ENCODE measurements at places on chromosomes 12 and 14.

GRCh38 chr14:53501361-53502211 is 348.5 kb upstream of the DDHD1 start:
- peak; percentile 20 for DNase-seq

- no peak for DNase-seq
Measured at GRCh38 chr14:87994974-87995373, 2.0 kb upstream of the GALC start.

- no peak for DNase-seq
Measured at GRCh38 chr12:132279184-132279889, 50.1 kb downstream of the GALNT9 start.

- no peak for DNase-seq
Measured at GRCh38 chr12:108400056-108400455, 60.9 kb upstream of the CMKLR1 start.

DNA sequence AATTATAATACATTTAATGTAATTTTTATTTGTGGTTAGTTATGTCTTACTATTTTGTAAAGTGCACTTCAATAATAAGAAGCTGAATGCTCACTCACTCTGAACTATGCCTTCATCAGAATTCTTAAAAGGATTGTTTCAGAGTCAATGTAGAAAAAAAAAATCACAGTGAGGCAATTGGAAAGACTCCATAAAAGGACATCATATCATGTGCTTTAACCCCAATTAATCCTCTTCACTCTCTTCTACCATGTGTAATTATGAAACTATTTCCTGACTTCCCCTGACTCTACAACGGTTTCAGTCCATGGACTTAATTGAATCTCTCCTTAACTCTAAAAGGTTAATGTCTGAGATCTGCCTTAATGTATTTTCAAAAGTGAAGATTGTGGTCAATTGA is 250.4 kb upstream of the ALG10 start:
- no peak for DNase-seq
